ENCODE measurements at places on chromosomes 1 and 21.
A peak's percentile ranks its signal among the peaks of the same experiment; 100 is the strongest.

DNA sequence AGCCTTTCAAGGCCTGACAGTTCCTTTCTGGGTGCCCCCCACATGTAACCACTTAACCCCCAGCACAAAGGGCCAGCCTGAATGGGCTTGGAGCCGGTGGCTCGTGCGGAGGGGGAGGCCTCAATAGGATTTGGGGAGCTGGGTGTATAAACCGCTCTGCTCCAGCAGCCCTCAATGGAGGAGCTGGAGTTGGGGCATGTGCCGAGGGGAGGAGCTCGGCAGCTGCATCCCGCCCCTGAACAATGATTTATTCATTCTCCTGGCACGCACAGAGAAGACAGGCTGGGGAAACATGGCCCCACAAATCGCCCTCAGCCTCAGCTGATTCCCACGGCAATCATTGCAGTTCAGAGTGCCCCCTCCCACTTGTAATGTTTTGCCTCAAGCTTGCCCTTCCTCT, 6.9 kb upstream of the C1orf216 start:
- no peak for DNase-seq

DNA sequence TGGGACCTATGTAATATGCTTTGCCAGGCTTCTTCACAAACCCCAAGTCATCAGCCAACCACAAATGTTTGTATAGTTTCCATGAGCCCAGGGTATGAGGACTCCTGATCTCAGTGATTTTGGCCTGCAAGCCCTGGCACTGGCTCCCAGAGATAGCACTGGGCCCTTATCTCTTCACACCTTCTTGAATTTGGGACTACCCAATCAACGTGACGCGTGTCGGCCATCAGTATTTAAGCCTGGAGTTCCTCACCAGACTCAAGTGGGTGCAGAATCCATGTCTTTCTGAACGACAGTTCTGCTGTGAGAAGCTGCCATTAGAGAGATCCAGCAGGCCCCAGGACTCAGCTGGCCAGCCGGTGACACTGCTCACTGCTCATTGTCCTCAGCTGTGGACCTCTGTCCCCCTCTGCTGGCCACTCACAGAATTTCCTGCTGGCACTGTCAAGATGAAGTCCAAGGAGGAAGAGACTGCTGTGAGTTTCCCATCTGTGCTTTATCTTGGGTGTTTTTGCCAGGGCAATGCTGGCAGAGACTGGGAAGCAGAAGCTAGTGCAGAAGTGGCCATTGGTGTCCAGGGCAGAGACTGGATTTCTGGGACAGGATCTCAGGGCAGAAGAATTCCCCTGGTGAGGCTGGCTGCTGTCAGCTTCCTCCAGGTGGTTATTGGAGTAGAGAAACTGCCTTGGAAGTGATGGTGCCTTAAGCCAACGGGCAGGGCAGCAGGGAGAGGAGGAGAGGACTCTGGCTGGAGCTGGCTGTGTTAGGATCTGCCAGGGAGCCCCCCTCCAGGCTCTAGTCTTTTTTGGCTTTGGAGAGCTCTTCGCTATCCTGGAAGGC, 28.4 kb downstream of the TMCC2 start:
- no peak for DNase-seq

DNA sequence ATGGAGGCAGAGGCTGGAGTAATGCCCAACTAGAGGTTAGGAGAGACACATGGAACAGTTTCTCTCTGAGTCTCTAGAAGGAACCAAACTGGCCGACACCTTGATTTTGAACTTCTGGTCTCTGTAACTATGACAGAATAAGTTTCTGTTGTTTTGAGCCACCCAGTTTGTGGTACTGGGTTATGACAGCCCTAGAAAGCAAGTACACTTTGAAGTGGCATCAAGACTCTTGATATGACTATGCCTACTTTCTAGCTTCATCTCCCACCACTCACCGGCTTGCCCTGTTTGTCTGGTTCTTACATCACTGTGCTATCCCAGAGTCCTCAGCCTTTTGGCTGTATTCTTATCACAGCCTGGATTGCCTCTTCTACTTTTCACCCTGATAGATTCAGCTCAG, 230.3 kb upstream of the USP24 start:
- no peak for DNase-seq

GRCh38 chr1:12075195-12076114, 12.4 kb downstream of the TNFRSF8 start:
- no peak for DNase-seq

- no peak for DNase-seq
Observed at GRCh38 chr1:36225283-36225899, 1.1 kb downstream of the THRAP3 start.

DNA sequence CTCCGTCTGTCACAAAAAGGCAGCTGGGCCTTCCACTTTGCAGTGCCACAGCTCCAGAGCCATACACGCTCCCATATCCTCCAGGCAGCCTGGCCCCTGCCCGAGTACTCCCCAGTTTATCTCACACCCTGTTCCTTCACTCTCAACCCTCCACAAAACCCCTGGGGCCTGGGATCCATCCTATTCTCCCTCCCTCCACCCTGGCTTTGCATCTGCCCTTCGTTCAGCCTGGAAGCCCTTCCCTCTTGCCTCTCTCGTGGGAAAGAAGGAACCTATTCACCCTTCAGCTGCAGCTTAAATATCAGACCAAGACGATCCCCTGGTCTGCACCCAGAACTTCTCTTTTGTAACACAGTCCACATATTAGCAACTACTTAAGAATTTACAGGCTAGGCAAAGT, 56.7 kb downstream of the CAMK2N1 start:
- no peak for DNase-seq

DNA sequence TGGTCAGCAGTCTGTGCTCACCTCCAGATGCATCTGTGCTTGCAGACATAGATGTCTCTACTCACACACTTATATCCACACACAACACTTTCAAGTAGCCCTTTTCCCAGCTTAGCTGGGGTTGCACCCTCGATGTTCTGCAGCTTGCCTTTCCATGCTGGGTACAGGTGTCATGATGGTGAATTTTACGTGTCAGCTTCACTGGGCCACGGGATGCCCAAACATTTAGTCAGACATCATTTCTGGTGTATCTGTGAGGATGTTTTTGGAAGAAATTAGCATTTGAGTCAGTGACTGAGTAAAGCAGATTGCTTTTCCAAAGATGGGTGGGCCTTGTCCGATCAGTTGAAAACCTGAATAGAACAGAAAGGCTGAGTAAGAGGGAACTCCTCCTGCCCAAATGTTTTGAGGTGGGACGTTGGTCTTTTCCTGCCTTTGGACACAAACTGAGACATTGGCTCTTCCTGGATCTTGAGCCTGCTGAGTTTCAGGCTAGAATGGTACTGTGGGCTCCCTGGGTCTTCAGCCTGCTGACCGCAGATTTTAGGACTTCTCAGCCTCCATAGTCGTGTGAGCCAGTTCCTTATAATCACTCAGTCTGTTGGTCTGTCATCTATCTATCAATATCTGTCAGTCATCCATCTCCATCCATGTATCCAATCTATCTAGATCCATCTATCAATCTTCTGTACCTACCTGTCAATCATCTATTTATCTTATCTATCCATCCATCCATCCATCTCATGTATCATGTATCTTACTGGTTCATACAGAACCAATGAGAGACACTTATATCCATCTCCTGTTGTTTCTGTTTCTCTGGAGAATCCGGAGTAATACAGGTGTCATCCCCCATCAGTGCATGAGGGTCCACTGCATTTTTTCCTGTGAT, 12.7 kb upstream of the OBSCN start:
- no peak for DNase-seq

DNA sequence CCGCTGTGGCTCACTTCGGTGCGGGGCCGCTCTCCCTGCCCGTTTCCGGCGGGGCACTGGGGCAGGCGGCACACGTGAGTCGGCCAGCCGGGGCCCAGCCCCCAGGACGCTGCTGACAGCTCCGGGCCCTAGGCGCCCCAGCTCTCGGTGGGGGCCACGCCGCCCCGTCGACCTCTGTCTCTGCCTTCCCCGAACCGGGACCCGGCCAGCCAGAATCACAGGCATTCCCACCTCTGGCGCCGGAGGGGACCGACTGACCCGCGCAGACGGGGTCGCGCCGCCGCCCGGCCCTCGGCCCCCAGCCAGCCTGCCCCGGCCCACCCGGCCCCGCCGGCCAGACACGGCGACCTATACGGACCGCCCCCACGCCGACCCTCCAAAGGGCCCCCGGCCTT, 755 bp downstream of the SCMH1 start:
- peak; percentile 26 for DNase-seq

GRCh38 chr21:34858559-34858958, 189.8 kb downstream of the CLIC6 start:
- no peak for DNase-seq

- no peak for DNase-seq
Observed at GRCh38 chr1:199976496-199977144, 50.9 kb upstream of the NR5A2 start.

DNA sequence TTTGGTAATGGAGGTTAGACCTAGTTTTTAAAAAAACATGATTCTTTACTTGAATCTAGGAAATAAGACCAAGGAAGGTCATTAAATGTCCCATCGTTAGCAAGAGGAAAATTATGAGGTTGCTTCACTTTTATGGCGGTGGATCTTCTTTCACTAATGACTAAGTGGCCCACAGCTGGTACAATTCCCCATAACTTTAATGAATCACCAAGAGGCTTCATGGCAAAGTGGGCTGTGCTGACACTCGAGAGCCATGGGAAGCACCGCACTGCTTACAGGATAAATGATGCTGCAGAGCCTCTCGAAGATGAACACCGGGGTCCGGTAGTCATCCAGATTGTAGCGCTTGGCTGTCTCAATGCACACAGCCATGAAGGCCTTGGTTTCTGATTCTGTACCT, 108.8 kb downstream of the UBR4 start:
- DNase-seq = no peak

DNA sequence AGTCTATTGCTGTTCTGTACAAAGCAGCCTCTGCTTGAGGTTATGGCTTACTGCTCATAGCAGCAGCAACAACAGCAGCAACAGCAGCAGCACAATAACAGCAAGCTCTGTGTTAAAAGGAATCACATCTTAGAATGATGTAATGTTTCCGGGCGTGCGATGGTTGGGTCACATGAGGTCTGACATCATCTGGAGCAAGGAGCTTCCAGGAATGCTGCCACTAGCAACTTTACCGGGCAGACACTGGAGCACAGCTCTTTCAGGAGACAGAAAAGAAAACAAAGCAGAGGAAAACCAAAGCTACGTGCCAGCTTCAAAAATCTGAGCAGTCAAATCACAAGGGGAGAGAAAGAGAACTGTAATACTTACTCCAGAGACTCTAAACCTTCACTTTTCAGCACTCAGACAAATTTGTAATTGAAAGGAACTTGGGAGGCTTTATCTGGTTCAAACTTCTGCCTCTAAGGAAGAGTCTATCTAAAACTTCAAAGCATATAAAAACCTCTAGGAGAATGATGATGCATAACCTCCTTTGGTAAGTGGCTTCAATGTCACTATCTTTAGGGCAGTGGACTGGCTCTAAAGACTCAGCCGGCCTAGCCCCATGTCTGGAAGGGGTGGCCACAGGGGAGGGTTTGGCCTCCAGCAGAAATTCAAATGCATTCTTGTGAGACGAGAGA, 28.3 kb upstream of the RAB3GAP2 start:
- DNase-seq = no peak
